ENCODE measurements at places on chromosomes 3 and 15. TPM values are rescaled to one million over a fixed set of nuclear protein-coding genes. Genes with fewer than 3 reads are reported as not detected.

The IDH3A gene
- total RNA-seq = 61.4 TPM

The GOLGA6L7 gene
- not detected for total RNA-seq

The RBPMS2 gene
- total RNA-seq = 6.2 TPM

The MME gene
- not detected for total RNA-seq

The KCNMB3 gene
- 1.7 TPM for total RNA-seq

The CHRM5 gene
- total RNA-seq = 0.02 TPM

The ACAA1 gene
- total RNA-seq = 41.2 TPM

Measured in A549 treated with Hydrocortisone at 1 μM for 4 hours (cell line).